ENCODE measurements at places on chromosomes 6 and 20. TPM values are rescaled to one million over a fixed set of nuclear protein-coding genes. Genes with fewer than 3 reads are reported as not detected.

The CD93 gene
- 0.91 TPM for total RNA-seq

The NMBR gene
- not detected for total RNA-seq

The SMLR1 gene
- not detected for total RNA-seq

The DLK2 gene
- total RNA-seq, result 7.1 TPM

The SDCBP2 gene
- 1.7 TPM for total RNA-seq

The PRDM13 gene
- total RNA-seq, result 1.4 TPM

The EMILIN3 gene
- total RNA-seq, result 0.24 TPM

The GUCA1A gene
- total RNA-seq, result not detected

The HS3ST5 gene
- not detected for total RNA-seq

The HLA-DQA1 gene
- 1.9 TPM for total RNA-seq

The FAM110A gene
- total RNA-seq, result 4.3 TPM

The BACH2 gene
- 1.1 TPM for total RNA-seq

The FKBP1C gene
- total RNA-seq, result 0.11 TPM

The JPH2 gene
- 0.08 TPM for total RNA-seq

The DOK5 gene
- 0.53 TPM for total RNA-seq

The TSBP1 gene
- total RNA-seq, result 0.08 TPM

The SNPH gene
- 5.6 TPM for total RNA-seq

The OARD1 gene
- total RNA-seq, result 20.8 TPM

The TGM3 gene
- not detected for total RNA-seq
